Stimulated activated CD4-positive, alpha-beta T cell treated with anti-CD3 and anti-CD28 coated beads, Interleukin-1b, Interleukin-23, amount 100 ng/mL, for 4 hours (primary cell): ENCODE measurements at places on chromosomes 3 and 15.

- no peak for DNase-seq
These were observed 238.9 kb downstream of the UACA start for GRCh38 chr15:70524470-70524869.

DNA sequence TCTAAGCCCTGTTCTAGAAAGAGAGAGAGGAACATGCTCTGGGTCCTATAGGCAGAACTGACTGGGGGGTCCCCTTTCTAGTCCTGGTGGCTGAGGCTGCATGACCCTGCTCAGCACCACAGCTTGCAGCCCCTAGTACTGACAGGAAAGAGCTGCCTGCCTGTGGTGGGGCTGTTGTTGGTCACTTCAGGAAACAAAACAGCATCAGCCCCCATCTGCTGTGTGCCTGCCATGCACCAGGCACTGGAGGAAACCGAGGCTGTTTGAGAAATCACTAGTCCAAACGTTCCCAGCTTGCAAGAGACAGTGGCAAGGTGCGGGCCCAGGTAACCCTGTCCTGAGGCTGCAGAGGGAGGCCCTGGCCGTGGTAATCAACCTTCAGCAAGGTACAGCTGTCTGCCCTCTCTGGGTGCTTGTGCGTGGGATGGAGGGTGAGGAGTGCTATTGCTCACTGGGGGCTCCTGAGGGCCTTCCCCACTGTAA, 90.6 kb downstream of the IQSEC1 start:
- no peak for DNase-seq

- no peak for DNase-seq
These were observed 98.8 kb upstream of the TNFAIP8L3 start for GRCh38 chr15:51193526-51193925.

GRCh38 chr15:26083896-26084295, 220.8 kb upstream of the ATP10A start:
- no peak for DNase-seq

DNA sequence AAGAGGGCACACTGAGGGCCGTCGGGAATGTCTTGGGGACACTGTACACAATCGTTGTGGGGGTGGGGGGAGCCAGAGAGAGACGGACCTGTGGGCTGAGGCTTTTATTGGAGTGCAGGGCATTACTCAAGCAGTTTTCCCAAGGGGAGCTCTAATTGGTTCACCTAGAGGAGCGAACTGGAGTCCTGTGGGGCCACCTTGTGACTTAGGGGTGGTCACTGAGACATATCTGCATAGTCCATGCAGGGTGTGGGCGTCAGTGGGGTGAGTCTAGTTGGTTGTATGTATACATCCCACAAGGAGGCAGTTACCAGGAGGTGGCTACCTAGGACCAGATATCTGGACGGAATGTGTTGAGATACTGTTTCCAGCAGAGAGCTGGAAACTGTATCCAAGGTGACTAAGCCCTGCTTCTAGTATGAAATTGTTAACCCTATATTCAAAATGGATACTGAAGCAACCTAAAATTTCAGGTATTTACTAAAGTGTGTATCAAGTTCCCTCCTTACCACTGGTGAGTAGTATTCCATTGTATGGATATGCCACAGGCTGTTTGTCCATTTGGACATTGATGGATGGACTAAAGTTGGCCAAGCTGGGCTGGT, 2.6 kb upstream of the PIGZ start:
- no peak for DNase-seq

GRCh38 chr15:77531191-77532000, 101.3 kb downstream of the LINGO1 start:
- no peak for DNase-seq

DNA sequence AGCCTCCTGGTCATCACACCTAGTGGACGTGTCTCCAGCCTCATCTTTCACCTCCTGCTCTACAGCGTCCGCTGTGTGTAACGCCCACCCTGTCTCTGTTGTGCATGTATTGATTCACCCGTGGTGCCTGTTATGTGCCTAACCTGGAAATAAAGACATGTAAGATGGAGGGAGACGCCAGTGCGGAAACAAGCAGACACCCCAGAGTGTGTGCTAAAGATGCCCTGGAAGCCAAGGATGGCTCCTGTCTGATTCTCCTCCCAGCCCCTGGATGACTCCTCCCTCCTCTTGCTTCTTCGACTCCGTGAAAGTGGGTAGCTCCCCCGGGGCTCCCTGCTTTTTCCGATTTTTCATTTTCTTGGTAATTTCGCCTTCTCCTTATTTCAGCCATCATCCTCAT, 241.8 kb downstream of the ADAMTS17 start:
- DNase-seq = no peak

DNA sequence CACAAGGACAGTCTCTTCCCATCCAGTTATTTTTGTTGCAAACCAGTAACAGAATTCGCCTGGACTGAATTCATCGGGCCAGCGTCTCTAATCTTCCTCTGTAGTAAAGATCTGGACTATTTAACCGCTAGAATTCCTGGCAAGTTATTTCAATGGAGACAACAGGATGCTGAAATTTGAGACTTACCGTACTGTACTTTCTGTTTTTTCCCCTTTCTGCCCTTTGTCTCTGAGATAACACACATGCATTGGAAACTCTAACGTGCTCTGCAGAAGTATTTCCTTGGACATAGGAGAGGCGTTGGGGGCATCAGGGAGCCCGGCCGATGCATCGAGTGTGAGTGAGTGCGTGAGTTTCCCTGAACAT, 61.5 kb downstream of the ASB7 start:
- no peak for DNase-seq

- peak; percentile 31 for DNase-seq
These were observed 753 bp downstream of the INAFM2 start for GRCh38 chr15:40323953-40324937.

DNA sequence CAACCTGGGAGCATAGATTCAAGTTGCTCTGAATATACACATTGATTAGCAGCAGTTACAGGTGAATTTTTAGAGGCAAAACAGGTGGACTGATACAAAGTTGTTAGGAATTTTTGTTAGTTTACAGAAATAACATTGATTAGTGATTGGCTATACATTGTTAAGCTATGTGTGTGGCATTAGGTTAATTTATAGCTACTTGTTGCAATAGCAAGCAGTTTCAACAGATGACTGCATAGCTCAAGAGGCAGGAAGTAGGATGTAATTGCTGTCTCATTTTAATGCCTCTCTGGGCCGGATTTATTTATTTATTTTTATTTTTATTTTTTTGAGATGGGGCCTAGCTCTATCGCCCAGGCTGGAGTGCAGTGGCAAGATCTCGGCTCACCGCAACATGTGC, 99.7 kb downstream of the TCF12 start:
- DNase-seq = no peak

- DNase-seq = no peak
These were observed 907.4 kb downstream of the NTRK3 start for GRCh38 chr15:87349181-87349580.

- DNase-seq = peak; percentile 57
These were observed 8.8 kb upstream of the ELP6 start for GRCh38 chr3:47522082-47522987.

- DNase-seq = no peak
These were observed 516.7 kb downstream of the NTRK3 start for GRCh38 chr15:87739866-87740265.

DNA sequence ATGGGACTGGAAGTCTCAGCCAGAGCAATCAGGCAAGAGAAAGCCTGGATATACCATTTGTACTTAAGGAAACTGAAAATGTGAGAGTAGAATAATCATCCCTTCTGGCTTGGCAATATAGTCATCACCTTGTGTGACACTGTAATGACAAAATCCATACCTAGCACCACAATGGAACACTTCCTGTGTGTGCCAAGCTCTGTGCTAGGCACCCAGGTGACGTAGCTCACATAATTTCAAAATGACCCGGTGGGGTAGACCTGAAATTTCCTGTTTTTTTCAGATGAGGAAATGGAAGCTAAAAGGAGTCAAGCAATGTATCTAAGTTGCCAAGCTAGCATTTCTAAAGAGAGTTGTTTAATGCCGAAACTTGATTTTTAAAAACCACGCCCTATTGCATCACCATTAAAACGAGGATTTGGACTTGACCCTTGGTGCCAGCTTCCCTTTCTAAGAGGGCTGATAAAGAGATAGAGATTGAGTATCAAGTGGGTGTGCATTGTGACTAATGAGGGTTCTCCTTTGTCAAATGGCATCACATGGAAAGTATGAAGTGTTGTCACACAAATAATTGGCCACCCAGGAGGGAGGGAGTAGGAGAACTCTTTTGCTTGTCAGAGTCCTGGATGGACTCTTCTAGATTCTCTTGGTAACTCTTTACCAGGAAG, 141.3 kb upstream of the PDZRN3 start:
- DNase-seq = no peak

- no peak for DNase-seq
These were observed 31.2 kb upstream of the PTX3 start for GRCh38 chr3:157405457-157405856.
